Sigmoid colon (tissue), 7 donors: ENCODE measurements at places on chromosomes 1 and 21. TPM values are rescaled to one million over a fixed set of nuclear protein-coding genes. Genes with fewer than 3 reads are reported as not detected.

The TSPAN1 gene
- 3.3 TPM for total RNA-seq

- DNase-seq, result no peak
These were observed 131.9 kb upstream of the BEND5 start for GRCh38 chr1:48908606-48909005.

DNA sequence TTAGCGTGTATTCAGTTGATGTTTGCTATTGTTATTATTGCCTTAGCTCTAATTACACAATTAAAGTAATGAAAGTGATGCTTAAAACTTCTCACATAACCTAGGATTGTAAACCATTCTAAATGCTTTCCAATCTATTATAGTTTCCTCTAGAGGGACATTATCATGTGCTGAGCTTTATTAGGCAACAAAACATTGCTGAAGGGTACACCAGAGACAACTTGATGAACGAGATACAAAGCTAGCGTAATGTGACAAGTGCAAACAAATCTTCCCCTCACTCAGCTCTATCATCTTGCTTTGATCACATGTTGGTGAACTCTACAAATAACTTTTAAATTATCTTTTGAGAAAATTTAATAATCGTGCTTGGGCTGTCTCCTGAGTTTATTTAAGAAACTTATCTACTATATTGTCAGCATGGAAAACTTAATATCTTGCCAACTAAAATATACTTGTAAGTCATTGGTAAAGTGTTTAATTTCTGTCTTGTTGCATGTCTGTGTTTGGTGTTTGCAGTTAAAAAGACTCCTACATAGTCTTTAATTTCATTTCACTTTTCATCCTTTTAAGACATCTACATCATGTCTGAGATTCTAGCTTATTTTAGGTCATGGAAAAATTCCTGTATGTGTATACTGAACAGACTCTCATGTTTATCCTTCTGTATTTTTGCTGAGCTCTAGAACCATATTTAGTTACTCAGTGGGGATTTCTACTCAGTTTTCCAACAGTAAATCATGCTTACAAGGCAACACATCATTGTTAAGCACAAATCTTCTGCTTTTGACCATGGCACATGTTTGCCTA is 104.2 kb upstream of the ADAMTS5 start:
- no peak for DNase-seq

DNA sequence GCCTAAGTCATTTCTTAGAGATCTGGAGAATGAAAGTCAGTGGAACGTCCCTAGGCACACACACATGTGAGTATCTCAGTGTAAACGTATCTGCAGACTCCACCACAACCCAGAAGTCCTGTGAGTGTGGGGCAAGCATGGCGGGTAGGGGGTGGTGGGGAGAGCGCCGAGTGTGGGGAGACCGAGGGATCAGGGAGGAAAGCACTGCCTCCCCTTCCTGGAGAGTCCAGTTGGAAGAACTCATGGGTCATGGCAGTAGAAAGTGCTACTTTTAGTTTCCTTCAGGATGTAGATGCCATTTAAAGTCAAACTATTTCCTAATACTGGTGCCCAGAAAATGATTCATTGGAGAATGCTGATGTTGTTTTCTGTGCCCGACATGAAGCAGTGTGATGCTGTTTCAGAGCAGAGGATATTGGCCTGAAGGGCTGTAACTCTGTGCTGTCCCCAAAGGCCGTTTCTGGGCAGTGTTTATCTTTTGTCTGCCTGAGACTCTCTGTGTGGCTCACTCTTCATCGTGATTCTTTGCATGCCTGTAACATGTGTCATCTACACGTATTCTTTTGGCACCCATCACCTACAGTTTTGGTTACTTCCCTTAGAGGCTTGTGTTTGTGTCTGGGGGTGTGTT is 45.7 kb upstream of the TSPAN2 start:
- no peak for DNase-seq

DNA sequence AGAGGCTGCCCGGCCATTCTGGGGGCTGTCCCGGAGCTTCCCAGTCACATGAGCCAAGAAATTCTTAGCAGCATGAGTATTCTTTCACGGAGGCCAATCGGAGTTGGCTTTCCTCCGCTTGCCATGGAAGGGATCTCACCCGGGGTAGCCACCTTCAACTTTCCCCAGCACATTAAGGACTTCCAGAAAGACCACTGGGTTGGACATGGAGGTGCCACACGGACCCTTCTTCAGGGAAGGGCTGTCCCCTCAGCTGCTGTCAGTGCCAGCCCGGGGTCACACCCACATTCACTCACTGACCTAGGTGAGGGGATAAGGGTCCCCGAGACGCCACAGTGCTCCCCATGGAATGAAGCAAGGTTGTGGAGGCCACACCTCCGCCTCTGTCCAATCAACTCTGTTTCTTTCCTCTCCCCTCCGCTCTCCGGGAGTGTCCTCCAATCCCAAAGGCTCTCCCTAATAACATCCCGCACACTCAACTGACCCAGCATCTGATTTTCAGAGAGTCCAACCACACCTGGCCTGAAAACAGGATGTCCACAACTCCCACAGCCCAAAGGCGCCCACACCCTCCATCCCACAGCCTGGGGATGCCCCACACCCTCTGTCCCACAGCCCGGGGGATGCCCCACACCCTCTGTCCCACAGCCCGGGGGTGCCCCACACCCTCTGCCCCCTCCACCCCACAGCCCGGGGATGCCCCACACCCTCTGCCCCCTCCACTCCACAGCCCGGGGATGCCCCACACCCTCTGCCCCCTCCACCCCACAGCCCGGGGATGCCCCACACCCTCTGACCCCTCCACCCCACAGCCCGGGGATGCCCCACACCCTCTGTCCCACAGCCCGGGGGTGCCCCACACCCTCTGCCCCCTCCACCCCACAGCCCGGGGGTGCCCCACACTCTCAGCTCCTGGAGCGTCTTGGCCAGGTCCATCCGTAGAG is 19.4 kb downstream of the RSPH1 start:
- no peak for DNase-seq

- DNase-seq, result no peak
These were observed 199.0 kb downstream of the LBR start for GRCh38 chr1:225228871-225229303.
